NCI-H526 treated with DMSO at 0.1 percent for 48 hours (cell line): ENCODE measurements at places on chromosomes 13 and 19.

DNA sequence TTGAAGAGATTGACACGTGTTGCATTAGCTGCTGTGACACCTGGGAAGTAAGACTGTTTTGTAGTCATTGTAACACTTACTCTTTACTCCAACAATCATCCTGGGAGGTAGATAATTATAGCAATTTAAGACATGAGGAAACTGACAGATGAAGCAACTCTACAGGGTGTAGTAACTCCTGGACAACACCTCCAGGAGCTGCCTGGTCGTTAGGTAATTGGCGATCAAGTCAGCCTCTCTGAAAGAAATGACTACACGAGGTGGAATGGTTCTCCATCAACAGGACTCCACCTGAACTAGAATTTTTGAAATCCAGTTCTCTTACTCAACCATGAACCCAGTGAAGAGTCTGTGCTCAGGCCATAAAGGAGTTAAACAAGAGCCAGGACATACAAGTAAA is 43.0 kb upstream of the LRCH1 start:
- DNase-seq: no peak

GRCh38 chr19:33273881-33274662 is 28.3 kb downstream of the CEBPA start:
- DNase-seq: no peak

- DNase-seq: no peak
Measured at GRCh38 chr19:39708594-39708993, 4.3 kb downstream of the LGALS14 start.

GRCh38 chr19:13160557-13160956 is 10.3 kb downstream of the IER2 start:
- DNase-seq: no peak

DNA sequence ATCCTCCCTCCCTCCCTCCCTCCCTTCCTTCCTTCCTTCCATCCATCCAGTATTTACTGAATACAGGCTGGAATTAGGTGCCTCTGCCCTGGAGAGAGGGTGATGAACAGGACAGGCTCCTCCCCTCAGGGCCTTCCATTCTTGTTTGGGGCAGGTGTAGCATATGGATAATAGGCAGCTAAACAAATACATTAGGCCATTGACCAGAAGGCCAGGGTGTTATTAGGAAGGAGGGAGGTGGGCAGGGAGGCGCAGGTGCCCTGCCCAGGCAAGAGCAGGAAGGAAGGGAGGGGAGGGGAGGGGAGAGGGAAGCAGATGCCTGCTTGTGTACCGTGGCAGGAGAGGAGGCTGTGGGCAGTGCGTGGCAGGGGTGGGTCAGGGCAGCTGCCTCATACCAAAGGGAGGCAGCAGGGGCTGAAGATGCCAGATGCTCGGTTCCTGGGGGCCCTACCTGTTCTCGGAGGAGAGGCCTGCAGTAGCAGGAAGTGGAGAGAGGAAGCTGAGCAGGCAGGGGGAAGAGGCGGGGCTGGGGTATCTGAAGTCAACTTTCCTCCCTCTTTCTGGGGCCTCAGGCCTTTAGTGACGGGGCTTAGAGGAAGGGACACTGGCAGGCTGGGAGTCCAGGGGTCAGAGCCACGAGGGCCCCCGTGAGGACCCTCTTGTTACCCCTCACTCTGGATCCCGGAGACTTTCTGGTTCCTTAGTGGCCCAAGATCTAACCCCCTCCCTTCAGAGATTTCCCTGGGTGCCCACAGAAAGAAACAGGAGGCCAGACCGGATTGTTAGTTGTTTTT is at the start of gene RINL:
RINL (minus strand) TSS at position 495 of the 794 bp plus-strand sequence. CDS start 1,533 bp downstream, outside the sequence.
- DNase-seq: peak; percentile 14

- no peak for DNase-seq
Measured at GRCh38 chr13:99516153-99516929, 15.1 kb downstream of the TM9SF2 start.

GRCh38 chr19:10915130-10916091 is 13.0 kb downstream of the YIPF2 start:
- DNase-seq: no peak

DNA sequence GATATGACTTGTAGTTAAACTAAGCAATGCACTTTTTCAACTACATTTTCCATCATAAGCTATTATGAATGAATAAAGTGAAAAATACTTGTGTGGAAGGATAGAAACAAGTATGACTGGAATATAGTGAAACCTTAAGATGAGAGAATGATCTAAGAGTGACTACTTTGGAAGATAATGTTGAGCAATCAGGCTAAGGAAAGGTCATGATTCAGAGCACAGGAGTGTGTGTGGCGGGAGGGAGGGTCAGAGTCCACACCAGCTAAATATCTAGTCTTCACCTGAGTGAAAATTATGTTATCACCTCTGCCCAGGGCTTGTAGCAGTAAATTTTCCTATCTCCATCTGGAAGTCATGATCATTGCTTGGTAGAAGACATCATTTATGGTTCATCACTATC is 833.4 kb upstream of the ATXN8OS start:
- DNase-seq: no peak

- DNase-seq: no peak
Measured at GRCh38 chr19:7994114-7994513, 11.3 kb downstream of the ELAVL1 start.

DNA sequence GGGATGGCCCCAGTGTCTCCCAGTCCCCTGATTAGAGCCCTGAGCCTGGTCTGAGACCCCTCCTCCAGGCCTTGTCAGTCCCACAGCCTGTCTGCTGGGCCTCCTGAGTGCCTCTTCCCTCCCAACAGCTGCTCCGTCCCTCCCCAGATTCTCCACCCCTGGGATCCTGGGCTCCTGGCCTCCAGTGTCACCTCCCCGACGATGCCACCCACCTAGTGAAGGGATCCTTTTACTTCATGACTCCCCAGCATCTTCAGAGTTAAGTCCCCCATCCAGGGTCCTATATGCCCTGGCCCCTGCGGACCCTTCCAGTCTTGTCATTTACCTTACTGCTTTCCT is 4.4 kb upstream of the PRX start:
- DNase-seq: no peak

GRCh38 chr19:14142262-14143190 is 6.1 kb upstream of the ASF1B start:
- DNase-seq: no peak

- DNase-seq: no peak
Measured at GRCh38 chr19:58406818-58407657, 1.4 kb upstream of the ZNF584 start.

GRCh38 chr13:60645676-60646075 is 248.7 kb downstream of the TDRD3 start:
- no peak for DNase-seq

DNA sequence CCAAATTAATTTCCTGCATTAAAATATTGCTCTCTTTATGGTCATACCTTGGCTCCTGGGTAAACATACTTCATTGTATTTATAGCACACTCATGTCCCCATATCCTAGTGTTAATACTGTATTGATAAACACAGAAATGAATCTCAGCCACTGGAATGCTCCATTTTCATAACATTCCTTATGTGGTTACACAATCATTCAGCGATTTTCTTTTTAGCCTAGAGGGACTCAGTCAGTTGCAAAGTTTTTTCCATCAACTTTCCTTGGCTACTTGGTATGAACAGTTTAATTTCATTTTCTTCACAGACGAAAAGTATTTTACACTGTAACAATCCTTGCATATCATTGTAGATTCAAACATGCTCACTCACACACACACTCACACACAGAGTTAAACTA is 471.5 kb downstream of the FGF14 start:
- no peak for DNase-seq

- no peak for DNase-seq
Measured at GRCh38 chr19:42081584-42082203, 5.7 kb downstream of the ZNF574 start.

DNA sequence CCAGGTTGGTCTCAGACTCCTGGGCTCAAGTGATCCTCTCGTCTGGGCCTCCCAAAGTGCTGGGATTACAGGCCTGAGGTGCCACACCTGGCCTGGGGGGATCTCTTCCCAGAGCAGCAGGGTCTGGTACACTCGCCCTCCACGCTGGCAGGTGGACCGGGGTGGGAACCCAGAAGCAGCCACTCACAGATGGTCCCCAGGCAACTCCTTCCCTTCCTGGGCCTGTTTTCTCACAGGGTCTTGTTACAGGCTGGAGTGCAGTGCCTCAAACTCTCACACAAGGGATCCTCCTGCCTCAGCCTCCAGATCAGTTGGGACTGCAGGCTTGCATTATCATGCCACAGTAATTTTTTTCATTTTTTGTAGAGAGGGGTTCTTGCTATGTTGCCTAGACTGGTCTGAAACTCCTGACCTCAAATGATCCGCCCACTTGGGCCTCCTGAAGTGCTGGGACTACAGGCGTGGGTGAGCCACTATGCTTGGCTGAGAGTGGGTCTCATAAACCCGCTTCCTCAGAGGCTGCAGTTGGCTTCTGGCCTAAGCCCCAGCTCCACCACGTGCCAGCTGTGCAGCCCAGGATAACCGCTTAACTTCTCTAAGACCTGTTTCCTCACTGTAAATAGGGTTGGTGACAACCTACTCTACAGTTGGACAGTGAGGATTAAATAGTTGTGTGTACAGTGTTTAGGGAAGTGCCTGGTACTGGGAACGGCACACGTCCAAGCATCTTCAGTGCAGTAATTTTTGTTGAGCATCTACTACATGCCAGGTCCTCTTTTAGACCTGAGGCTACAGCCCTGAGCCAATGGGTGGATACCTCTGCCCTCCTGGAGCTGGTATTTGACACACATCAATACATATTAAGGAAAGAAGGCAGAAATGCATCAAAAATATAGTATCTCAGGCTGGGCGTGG is 871 bp upstream of the CCER2 start:
- no peak for DNase-seq

DNA sequence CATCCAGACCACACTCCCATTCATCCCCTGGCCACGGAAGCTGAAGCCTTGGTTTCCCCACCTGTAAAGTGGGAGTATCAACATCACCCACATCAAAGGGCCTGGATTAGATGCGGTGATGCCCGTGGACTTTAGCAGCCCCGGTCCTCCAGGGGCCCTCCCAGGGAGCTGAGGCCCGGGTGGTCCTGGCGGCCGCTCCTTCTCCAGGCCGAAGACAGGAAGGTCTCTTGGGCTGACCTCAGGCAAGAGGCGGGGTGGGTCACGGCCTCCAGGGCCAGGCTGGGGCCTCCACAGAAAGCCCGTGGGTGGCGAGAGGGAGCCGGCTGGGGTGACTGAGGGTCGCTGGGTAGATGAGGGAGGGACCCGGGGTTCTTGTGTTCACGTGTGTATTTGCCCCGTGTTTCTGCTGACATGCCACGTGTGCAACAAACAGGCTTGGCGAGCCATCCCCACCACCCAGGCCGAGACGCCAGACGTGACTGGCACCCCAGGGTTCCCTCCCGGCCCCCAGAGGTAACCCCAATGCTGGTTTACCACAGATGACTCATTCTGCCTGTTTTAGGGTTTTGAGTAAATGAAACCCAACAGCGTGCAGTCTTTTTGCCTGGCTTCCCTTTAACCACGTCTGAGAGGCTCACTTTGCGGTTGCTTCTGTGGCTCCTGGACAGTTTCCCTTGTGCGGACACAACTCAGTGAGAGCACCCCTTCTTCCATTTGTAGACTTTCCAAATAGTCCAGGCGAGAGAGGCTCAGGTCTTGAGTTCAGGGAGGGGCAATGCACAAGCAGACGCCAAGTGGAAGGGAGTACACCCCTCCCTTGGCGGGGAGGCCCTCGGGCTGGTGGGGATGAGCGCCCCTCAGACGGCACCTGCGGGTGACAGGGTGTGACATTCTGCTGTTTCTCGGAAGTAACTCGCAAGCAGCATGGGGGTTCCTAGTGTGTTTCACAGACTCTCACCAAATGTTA is 42.9 kb downstream of the C13orf46 start:
- DNase-seq: no peak

- no peak for DNase-seq
Measured at GRCh38 chr19:12967907-12968306, 1.5 kb upstream of the DAND5 start.

DNA sequence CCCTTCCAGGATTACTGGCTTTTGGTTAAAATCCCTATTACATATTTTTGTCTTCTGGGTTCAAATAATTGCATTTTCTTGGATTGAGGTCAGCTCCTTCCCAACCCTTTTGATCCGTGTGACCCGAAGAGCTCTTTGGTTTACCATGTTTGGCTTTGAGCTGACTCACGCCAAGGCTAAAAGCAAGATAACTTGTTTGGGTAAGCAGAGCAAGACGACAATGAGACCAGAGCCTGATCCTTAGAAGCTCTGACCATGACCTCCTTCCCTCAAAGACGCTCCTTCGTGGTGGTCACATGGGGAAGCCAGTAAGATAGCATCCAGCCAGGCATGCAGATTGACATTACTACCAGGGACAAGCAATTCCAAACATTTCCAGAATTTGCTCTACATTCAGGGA is 153.8 kb downstream of the DCT start:
- DNase-seq: no peak

DNA sequence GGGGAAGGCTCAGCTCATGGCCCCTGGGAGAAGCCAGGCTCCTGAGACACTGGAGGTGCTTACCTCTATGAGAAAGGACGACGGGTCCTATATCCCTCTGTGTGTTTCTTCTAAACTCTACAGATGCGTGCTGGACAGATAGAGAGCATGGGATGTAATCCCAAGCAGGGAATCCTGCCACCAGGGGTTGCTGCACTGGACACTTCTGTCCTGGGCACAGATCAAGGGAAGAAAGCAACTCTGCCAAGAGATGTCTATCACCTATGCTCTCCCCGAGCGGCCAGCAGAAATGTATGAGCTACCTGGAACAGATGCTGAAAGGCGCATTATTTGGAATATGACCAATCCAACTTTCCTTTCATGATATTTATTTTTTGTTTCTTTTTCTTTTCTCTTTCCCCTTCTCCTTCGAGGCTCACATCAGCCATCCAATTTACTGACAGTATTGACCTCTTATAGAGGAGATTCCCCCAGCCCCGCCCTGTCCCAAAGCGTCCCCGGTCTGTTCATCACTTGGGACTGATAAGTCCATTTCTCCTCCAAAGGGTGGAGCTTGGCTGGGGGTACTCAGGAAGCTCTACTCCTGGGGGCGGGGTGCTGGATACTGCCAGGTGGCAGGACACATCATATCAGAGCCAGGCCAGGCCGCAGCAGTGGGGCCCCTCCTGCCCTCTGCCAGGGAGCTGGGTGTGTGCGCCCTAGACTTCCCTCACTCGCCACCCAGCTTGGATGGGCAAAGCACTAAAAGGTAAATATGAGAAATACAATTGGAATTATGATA is 34.2 kb downstream of the TSHZ3 start:
- no peak for DNase-seq

- DNase-seq: no peak
Measured at GRCh38 chr19:8213827-8214672, 4.9 kb downstream of the CERS4 start.

GRCh38 chr19:51252306-51253079 is 1.6 kb downstream of the SIGLECL1 start:
- no peak for DNase-seq

DNA sequence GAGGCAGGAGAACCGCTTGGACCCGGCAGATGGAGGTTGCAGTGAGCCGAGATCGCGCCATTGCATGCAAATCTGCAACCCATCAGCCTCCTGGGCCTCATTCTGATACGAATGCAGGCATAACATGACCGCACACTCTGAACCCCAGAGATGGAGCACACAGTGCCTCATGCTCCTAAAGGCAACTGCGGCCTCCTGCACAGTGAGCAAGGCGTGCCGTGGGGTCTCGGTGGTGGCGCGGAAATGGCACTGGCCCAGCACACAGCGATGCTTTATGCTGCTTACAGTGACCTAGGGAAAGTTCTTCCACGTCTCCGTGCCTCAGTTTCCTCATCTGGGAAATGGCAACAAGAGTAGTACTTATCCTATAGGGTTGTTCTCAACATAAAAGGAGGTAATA is 2.0 kb upstream of the C19orf12 start:
- no peak for DNase-seq

- no peak for DNase-seq
Measured at GRCh38 chr13:93496985-93497673, 270.5 kb downstream of the GPC6 start.

GRCh38 chr13:35160896-35161295 is 218.8 kb downstream of the NBEA start:
- DNase-seq: no peak

GRCh38 chr19:2856457-2857050 is 10.6 kb upstream of the ZNF556 start:
- no peak for DNase-seq
